ENCODE measurements at places on chromosomes 11 and 22.

- no peak for DNase-seq
Observed at GRCh38 chr11:77340501-77340900, 39.0 kb upstream of the GDPD4 start.

GRCh38 chr11:58596621-58597020, 17.8 kb downstream of the ZFP91 start:
- no peak for DNase-seq

GRCh38 chr11:32830413-32830738, 649 bp downstream of the PRRG4 start:
- DNase-seq = no peak

DNA sequence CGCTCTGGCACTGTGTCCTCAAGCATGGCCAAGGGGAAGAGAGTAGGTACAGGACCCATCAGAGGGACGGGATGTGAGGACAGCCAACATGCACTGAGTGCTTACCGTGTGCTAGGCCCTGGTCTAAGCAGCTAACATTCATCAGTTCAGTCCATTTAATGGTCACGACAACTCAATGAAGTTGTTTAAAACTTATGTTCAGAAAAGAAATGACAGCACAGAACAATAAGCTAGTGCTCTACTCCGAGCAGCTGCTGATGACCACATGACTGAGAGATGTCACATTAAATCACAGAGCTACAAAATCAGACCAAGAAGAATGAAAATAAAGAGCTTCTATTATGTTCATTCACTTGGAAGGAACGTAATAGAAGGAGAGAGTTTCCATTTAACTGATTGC, 26.3 kb downstream of the PRDM10 start:
- no peak for DNase-seq

DNA sequence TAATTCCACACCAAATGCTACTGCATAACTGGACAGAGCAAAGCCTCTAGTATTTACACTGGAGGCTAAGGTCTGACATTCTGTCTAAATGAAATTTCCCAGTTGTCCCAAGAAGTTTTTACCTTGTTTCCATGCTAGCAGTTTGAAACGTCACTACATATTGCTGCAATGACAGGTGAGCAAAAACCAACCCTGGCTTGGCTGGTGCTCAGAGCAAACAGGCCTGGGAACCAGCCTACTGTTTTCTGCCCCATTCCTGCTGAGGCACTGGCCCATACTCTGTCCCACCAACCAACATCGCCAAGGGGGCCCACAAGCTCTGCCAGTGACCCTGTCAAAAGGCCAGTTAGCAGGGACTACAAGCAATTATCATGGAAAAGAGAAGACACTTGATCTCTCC, 131.1 kb downstream of the MPPED2 start:
- DNase-seq = no peak

GRCh38 chr11:107864591-107864990, 6.0 kb upstream of the SLC35F2 start:
- DNase-seq = no peak

GRCh38 chr11:33935005-33935404, 43.1 kb upstream of the LMO2 start:
- no peak for DNase-seq

GRCh38 chr22:30969532-30970355, 679 bp downstream of the TUG1 start:
- no peak for DNase-seq

- no peak for DNase-seq
Observed at GRCh38 chr11:91513734-91514133, 710.9 kb upstream of the FAT3 start.

DNA sequence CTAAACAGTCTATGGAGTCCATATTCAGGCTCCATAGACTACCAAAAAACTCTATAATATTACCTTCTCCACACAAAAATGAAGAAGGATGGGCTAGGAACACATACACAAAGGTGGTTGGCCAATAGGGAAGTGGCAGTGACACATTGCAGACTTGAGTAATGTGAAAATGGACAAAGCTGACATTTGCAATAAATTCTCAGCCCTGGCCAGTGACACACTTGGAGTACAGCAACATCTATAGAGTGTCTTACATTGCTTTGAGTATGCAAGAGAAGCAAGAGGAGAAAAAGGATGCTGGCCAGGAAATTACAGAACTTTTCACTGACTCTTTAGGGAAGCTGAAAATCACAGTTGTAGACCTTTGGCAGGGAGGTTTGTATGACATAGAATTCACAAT, 7.3 kb upstream of the OR52W1 start:
- no peak for DNase-seq

DNA sequence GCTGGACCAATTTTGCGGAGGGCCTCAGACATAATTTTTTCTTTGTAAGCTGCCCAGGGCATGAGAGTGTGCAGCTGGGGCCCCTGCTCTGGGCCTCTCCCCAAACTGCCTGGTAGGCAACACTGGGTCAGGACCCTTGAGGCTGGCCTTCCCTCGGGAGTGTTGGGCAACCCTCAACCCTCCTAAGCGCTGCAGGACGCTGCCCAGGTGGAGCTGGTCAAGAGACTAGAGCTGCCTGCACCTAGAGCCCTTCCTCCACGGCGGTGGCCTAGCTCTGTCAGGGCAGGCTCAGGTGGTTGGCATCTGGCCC, 505 bp upstream of the TMEM132A start:
- DNase-seq = no peak

DNA sequence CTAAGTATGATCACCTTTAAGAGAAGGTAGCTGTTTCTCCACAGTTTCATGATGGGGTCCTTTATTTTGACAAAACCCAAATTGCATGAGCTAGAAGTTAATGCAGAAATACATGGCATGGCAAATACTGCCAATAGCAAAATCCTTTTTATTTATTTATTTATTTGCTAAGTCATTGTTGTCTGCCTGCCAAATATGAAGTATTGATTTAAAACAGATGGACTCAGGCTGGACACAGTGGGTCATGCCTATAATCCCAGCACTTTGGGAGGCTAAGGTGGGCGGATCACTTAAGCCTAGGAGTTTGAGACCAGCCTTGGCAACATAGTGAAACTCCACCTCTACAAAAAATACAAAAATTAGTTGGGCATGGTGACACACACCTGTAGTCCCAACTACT, 52.4 kb downstream of the LARGE2 start:
- DNase-seq = no peak

- DNase-seq = no peak
Observed at GRCh38 chr11:26780376-26781085, 58.7 kb upstream of the SLC5A12 start.

DNA sequence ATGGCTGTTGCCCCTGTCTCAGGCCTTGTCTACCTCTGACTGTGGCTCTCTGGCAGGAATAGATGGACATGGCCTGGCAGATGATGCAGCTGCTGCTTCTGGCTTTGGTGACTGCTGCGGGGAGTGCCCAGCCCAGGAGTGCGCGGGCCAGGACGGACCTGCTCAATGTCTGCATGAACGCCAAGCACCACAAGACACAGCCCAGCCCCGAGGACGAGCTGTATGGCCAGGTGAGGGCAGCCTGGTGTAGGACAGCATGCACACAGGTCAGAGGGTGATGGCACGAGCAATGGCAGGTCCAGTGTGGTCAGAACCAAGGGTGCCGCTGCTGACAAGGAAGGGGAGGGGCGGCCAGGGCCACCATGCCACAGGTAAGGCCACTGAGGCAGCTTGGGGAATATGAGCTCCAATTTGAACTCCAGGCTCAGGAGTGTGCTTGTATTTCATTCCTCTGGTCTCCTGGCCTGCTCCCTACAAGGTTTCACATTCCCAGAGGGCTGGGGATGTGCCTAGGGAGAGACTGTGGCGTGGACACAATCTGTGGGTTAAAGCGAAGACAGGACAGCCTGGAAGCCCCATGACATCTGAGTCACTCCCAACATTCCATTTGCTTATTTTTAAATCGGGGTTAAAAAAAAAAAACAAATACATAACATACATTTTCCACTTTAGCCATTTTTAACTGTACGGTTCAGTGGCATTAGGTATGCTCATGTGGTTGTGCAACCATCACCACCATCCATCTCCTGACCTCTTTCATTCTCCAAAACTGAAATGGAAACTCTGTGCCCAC, 562 bp downstream of the FOLR3 start:
- no peak for DNase-seq

DNA sequence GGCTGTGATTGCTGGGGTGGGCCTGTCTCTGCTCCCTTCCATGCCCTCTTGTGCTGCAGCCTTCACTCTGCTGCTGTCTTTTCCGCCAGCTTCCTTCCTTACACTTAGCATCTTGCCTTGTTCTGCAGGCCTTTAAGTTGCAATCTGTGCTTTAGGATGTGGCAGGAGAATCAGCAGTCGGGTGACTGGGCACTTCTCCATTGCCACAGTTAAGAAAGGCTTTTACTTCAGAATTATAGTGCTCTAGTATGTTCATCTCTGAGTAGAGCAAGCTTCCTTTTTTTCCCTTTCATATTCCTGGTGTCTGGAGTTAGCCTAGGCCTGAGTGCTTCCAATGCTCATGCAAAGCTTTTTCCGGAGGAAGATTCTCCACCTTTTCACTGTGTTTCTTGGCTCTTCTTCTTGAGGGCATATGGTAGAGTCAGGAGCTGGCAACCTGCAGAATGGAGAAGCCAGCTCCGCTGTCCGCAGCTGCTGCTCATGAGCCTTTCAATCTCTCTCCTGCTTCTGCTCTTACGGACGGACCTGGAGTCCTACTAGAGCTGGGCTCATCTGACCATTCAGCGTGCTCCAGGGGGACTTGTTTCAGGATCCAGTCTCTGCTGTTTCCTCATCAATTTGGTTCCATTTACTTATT, 20.2 kb downstream of the PPP6R2 start:
- no peak for DNase-seq

GRCh38 chr11:134691985-134692384, 279.9 kb upstream of the B3GAT1 start:
- DNase-seq = no peak

GRCh38 chr11:10943968-10944367, 86.1 kb upstream of the ZBED5 start:
- no peak for DNase-seq

DNA sequence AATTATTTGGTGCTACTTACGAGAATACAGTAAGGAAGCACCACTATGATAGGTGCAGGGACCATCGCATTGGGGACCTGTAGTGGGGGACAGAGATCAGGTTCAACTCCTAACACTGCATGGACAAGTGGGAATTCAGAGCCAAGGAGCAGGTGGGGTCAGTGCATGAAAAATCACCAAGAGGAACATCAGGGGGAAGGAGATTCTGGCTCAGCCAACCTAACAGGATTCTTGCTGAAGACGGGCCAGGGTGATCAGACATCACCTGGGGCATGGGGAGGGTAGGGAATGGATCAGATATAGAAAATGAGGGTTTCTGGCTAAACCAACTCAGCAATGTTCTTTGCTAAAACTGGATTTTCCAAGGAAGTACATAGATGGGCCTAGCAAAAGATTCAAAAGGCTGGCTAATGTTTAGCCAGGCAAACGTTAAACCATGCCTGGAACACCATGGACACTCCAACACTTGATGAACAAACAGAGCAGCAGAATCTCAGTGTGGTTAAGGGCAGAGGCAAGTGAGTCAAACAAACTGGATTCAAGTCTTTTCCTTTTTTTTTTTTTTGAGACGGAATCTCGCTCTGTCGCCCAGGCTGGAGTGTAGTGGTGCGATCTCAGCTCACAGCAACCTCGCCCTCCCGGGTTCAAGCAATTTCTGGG, 70.0 kb downstream of the MICAL3 start:
- DNase-seq = no peak

- DNase-seq = no peak
Observed at GRCh38 chr11:120334332-120334731, 1.9 kb upstream of the ARHGEF12 start.

GRCh38 chr22:17484608-17485007, 78.7 kb upstream of the SLC25A18 start:
- DNase-seq = no peak

GRCh38 chr11:119057000-119057769, at the start of gene HYOU1:
Gene HYOU1, minus strand, starts transcription at chr11:119057205. Its CDS starts 1,045 bp downstream, at chr11:119056160.
- DNase-seq = no peak

DNA sequence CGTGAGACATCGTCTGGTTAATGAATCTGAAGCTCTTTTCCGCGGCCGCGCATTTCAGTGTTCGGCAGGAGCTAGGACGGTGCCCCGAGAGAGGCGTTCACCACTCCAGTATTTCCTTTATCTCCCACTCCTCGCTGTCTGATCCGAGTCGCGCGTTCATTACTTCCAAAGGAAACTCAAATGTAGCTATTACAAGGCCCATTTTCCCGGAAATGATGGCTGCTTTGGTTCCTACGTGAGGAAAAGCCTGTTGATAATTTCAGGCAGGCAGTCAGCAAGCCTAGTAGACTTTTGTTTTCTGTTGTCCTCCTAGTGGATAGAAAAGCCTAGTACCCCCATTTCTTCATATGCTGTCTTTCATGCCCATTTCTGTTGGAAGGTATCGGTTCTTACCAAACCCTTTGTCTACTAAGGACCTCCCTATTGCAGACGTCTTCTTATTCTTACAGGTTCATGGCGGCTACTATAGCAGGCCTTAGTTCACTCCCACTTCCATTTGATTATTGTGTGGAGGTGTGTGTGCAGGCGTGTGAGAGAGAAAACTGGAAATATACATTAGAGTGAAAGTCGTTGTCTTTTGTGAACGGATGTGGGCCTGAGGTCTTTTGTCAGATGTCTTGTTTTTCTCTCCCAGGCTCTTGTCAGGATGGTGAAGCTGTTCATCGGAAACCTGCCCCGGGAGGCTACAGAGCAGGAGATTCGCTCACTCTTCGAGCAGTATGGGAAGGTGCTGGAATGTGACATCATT, 737 bp downstream of the RBM4 start:
- no peak for DNase-seq

- DNase-seq = no peak
Observed at GRCh38 chr22:20867179-20868024, 8.6 kb downstream of the SNAP29 start.

Data from glomerular endothelial cell (primary cell).